Sciatic nerve (tissue), 2 donors: ENCODE measurements at places on chromosomes 12 and 14. TPM values are rescaled to one million over a fixed set of nuclear protein-coding genes. Genes with fewer than 3 reads are reported as not detected.

The AICDA gene
- total RNA-seq: 0.40 TPM

DNA sequence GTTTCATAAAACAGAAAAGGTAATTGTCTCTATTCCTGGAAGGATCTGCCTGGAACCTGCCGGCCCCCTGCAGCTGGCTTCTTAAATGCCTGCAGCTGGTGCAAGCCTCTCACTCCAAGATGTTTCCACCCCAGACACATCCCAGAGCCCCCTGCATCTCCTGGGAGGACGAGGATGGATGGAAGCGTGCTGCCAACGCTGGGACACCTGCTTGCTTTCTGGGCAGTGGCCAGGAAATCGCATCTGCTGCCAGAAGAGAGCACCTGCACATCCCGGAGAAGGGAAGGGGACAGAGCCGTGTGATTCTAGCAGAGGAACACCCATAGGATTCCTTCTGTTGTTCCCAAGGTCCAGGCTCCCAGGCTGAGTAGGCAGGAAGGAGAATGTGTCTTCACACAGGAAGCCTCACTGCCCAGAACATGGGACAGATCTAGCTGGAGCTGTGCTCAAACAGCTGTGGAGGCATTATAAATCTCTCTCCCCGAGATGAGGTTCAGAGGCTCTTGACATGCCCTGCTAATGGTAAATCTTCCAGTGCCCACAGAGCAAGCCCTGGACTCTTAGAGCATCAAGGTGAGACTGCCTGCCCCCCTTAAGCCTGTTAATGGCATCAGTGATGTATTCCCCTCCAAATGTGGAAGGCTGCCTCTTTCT lies 138.8 kb upstream of the MAP1LC3B2 start:
- DNase-seq: no peak

The SRRM4 gene
- 0.04 TPM for total RNA-seq

- DNase-seq: no peak
Measured at GRCh38 chr14:76705214-76705613, 56.1 kb upstream of the VASH1 start.

The PYM1 gene
- total RNA-seq: 21.8 TPM

- DNase-seq: peak; percentile 82
Measured at GRCh38 chr12:62631471-62632410, 165.1 kb downstream of the MON2 start.
